ENCODE measurements at places on chromosomes 13 and 19.

GRCh38 chr13:79915114-79915811 lies 425.7 kb downstream of the SPRY2 start:
- no peak for DNase-seq

- no peak for DNase-seq
These were observed 376.4 kb downstream of the GPC6 start for GRCh38 chr13:93603043-93603442.

DNA sequence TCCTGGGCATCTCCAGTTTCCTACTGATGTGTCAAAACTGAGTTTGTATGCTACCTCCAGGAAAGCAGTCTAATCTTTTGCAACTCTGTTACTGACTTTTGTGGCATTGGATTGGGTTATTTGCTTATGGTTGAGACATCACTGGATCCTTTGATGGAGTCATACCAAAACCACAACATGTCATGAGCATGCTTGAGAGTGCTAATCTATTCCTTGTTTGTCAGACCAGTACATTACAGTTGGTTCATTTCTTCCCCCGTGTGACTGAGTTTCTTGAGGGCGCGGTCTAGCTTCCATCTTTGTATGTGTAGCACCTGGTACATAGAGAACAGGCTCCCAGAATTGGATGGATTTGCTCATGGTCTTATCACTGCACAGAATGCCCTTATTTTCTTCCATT lies 43.2 kb downstream of the SUGT1 start:
- DNase-seq = no peak

- no peak for DNase-seq
These were observed 9.8 kb upstream of the TIMM50 start for GRCh38 chr19:39470724-39471339.

Data from stimulated activated CD4-positive, alpha-beta T cell treated with anti-CD3 and anti-CD28 coated beads, Interleukin-1b, Interleukin-23, amount 100 ng/mL, for 24 hours (primary cell).